Pancreas (tissue), 10 donors: ENCODE measurements at places on chromosomes 7 and 10. TPM values are rescaled to one million over a fixed set of nuclear protein-coding genes. Genes with fewer than 3 reads are reported as not detected.

LIPK gene
- total RNA-seq = not detected

ELMO1 gene
- 6.1 TPM for total RNA-seq

IL15RA gene
- 7.8 TPM for total RNA-seq

GRCh38 chr7:138354066-138354465, 106.0 kb upstream of the TRIM24 start:
- no peak overlapping the region for H3K27ac ChIP-seq
- H3K27me3 ChIP-seq = no peaks in the 10 kb centered on the region
- no peaks in the 10 kb centered on the region for H3K36me3 ChIP-seq
- no peak overlapping the region for H3K4me3 ChIP-seq
- no peaks in the 10 kb centered on the region for H3K4me1 ChIP-seq

PRPS1L1 gene
- not detected for total RNA-seq

RAB18 gene
- 46.0 TPM for total RNA-seq

DNA sequence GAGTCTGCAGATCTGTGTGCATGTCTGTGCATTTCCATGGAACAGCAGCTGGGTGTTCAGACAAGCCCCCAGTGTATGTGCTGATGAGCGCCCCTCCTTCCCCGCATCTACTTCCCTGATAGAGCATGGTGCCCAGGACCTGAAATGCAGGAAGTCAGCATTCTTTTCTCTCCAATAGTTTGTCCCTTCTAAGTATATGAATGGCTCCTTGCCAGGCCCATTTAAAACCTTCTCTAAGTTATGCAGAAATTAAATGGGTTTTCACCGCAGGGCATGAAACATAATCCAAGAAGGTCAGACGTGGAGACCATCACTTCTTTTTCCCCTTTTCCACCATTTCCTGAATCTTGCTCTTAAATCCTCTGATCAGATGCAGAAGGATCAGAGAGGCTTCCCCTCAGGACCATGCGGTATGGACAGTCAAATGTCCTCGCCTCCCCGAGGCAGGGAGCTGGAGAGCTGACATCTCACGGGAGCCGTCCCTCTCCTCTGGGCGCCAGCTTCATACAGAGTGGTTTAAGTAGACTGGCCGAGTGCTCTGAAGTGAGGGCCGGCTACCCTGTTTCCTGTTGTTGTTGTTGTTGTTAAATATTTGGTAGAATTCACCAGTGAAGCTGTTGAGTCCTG, 155.3 kb downstream of the C10orf105 start:
- no peaks in the 10 kb centered on the region for H3K36me3 ChIP-seq
- H3K4me1 ChIP-seq = no peaks in the 10 kb centered on the region
- no peak overlapping the region for H3K27ac ChIP-seq
- H3K27me3 ChIP-seq = no peaks in the 10 kb centered on the region

- H3K4me1 ChIP-seq = no peaks in the 10 kb centered on the region
- no peaks in the 10 kb centered on the region for H3K36me3 ChIP-seq
- no peaks in the 10 kb centered on the region for H3K27me3 ChIP-seq
- no peak for DNase-seq
Measured at GRCh38 chr7:98870121-98870651, 372 bp upstream of the TMEM130 start.

KIN gene
- total RNA-seq = 2.7 TPM

PPP3CB gene
- total RNA-seq = 16.4 TPM

LIPM gene
- not detected for total RNA-seq
